Psoas muscle (tissue), 8 donors: ENCODE measurements at places on chromosomes 7 and 10. TPM values are rescaled to one million over a fixed set of nuclear protein-coding genes. Genes with fewer than 3 reads are reported as not detected.

ABCA13 gene
- 0.10 TPM for total RNA-seq

- no peak for DNase-seq
- H3K36me3 ChIP-seq = no peaks in the 10 kb centered on the region
- H3K4me1 ChIP-seq = no peaks in the 10 kb centered on the region
- H3K4me3 ChIP-seq = no peak overlapping the region
Observed at GRCh38 chr7:147912291-147912690, 678.3 kb upstream of the C7orf33 start.

DNA sequence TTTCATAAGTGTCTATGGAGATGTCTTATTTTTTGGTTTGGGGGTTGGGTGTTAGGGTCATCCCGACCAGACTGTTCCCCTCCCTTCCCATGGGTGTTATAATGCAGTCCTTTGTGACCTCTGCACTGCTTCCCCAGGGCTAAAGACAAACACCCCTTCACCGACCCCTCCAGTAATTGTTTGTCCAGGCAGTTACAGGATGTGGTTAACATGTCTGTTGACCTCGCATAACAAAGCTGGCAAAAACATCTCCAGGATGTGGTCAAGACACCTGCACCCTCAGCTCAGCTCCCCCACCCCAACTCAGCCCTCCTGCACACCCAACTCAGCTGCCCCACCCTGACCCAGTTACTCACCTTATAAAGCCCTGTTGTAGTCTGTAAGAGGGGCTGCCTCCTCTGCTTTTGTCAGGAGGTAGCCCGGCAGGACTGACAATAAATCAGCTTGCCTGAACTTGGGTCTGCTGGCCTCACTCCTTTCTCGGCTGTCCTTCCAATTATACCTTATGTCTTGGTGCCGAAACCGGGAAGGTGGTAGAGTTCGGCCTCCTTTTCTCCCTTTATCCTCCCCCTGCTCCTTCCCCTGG lies 102.2 kb downstream of the ZNF92 start:
- H3K36me3 ChIP-seq = no peaks in the 10 kb centered on the region
- no peak overlapping the region for H3K4me3 ChIP-seq
- no peak for DNase-seq

- H3K27me3 ChIP-seq = no peaks in the 10 kb centered on the region
- H3K36me3 ChIP-seq = peaks cover 3% of the 10 kb centered on the region
- no peak for DNase-seq
- H3K4me3 ChIP-seq = no peak overlapping the region
Observed at GRCh38 chr7:139300390-139300789, 40.7 kb upstream of the FMC1 start.

GRCh38 chr7:128322040-128322643 lies 21.6 kb downstream of the RBM28 start:
- H3K27me3 ChIP-seq = no peaks in the 10 kb centered on the region
- H3K36me3 ChIP-seq = peaks cover 36% of the 10 kb centered on the region
- DNase-seq = no peak
- no peak overlapping the region for H3K27ac ChIP-seq
- no peak overlapping the region for H3K4me3 ChIP-seq
